ENCODE measurements at places on chromosomes 12 and 14.

GRCh38 chr12:31407562-31407961 is 81.6 kb upstream of the SINHCAF start:
- no peak for DNase-seq

DNA sequence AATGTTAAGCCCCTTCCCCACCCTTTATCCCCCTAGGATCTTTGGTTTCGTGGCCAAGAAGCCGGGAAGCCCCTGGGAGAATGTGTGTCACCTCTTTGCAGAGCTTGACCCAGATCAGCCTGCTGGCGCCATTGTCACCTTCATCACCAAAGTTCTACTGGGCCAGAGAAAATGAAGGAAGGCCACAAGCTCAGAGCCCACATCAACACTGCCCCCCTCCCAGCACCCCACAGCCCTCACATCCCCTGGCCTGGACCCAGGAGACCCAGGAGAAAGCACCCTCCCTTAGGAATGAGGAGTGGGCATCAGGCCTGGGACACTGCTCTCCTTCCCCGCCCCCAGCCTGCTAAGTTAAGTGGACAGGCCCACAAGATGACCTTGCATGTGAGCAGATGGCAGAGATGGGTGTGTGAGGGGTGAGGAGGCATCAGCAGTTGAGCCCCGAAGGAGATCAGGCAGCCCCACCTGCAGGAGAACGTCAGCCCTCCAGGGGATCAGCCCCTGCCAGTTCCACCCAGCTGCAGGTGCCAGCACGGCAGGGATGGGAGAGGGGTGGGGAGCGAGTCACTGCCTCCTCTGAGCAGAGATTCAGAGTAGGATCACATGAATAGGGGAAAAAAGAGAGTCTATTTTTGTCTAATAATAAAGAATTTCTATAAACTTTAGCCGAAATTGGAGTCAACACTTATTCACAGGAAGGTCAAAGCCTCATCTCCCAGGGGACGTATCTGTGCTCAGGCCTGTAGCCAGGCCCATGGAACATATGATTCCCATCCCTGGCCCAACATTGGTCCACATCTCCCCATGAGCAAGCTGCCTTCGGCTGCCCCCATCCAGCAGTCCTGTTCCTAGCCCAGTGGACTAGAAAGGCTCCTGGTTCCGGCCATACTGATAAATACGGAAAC is 14.1 kb downstream of the TNS2 start:
- no peak for DNase-seq

DNA sequence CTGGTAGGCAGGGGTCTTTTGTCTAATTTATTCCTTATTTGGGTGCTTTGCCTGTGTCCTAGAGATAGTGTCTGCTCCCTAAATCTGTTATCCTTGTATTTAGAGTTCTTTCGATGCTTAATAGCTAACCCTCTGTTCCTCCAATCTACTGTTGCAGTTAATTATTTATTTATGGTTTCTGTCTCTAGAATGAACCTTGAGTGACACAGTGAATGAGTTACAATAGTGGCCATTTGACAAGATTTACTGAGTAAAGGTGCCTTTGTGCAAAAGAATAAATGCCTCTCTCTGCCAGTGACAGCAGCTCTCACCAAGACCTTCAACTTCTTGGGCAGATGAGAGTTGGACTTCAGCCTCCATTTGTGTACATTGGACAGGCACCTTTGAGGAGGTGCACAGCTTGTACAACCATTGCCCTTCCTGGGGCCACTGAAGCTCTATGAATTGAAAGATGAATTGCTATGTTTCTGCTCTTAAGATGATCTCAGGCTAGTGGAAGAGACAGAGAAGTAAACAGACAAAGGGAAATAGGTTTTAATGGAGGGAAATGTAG is 165.9 kb downstream of the DERA start:
- DNase-seq = no peak

DNA sequence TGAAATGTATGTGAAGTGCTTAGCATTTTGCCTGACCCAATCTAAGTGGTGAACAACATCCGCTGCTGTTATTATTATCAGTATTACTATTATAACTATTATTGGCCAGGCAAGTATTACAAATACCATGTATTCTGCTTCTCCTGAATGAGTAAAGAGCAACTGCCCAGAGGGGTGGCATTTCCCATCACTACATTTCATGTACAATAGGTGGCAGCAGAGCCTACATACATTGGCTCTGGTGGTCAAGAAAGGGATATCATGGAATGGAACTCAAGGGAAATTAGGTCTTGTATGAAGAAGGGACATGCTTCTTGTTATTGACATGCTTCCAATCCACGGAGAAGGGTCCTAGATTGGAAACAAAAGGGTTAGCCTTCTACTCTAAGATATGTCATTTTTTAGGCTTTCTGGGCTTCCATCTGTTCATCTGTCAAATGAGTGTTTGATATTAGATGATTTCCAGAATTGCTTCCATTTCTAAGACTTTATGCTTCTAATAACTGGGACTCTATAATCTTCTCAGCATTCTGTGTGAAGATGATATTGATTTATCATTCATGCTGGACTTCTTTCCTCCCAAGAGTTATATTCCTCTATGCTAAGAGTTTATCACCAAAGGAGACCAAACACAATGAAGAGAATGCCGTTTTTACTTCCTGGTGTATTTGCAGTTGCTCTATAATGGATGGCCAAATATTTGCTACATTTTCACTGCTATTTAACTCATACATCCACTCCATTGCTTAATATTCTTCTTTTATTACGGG is 239.1 kb downstream of the SSPN start:
- peak; percentile 17 for DNase-seq

DNA sequence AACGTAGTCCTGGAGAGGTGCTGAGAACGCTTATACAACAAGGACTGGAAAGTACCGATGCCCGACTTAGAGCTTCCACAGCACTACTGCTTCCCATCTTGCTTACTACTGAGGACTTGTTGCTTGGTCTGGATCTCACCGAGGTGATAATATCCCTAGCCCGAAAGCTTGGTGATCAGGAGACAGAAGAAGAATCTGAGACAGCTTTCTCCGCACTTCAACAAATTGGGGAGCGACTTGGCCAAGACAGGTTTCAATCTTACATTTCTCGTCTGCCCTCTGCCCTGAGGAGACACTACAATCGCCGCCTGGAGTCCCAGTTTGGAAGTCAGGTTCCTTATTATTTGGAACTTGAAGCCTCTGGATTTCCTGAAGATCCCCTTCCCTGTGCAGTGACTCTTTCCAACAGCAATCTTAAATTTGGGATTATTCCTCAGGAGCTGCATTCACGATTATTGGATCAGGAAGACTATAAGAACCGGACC is 1.1 kb downstream of the TOGARAM1 start:
- DNase-seq = no peak

GRCh38 chr12:109385339-109386058 is 37.8 kb downstream of the MYO1H start:
- no peak for DNase-seq

- no peak for DNase-seq
Measured at GRCh38 chr12:33116284-33116683, 219.7 kb upstream of the PKP2 start.

- DNase-seq = no peak
Measured at GRCh38 chr12:13368431-13368830, 171.9 kb downstream of the EMP1 start.

- no peak for DNase-seq
Measured at GRCh38 chr14:88542857-88543795, 11.7 kb downstream of the PTPN21 start.

GRCh38 chr14:72699852-72700257 is 194.0 kb downstream of the DPF3 start:
- DNase-seq = no peak

DNA sequence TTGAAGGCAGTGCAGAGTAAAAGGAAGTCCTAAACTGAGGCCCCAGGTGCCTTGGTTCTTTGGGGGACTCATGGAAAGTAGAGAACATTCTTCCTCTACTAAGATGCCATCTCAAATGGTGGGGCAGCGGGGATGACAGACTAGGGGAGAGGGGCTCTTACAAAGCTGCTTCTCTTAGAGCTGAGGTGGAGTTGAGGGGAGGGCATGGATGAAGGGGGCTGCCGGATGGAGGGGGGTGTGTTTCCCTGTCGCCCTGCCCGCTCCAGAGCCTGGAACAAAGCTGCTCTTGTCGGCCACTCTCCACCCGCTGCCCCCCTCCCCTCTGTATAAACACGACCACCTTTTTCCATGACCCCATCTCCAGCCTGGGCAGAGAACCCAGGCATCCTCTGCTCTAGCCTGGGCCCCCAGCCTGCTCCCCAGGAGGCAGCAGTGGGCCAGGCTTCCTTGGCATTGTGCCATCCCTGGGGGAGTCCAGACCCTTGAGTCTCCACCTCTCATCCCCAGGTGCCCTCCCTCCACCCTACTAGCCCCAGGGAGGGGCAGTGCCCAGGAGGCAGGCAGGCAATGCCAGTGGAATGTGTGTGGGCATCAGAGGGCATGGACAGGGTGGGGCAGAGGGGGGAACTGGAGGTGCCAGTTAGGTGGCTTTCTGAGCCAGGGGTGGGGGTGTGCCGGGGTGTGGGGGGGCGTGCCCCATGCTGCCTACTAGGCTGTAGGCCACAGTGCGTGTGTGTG is 1.7 kb downstream of the RARG start:
- DNase-seq = peak; percentile 26

GRCh38 chr12:1054117-1054870 is 63.3 kb downstream of the ERC1 start:
- DNase-seq = no peak

- no peak for DNase-seq
Measured at GRCh38 chr12:18206198-18206597, 55.1 kb upstream of the PIK3C2G start.

- no peak for DNase-seq
Measured at GRCh38 chr12:6783828-6784227, 5.5 kb upstream of the CD4 start.

- no peak for DNase-seq
Measured at GRCh38 chr12:27474344-27474743, 27.8 kb downstream of the SMCO2 start.

- no peak for DNase-seq
Measured at GRCh38 chr14:28297559-28297958, 469.0 kb upstream of the FOXG1 start.

DNA sequence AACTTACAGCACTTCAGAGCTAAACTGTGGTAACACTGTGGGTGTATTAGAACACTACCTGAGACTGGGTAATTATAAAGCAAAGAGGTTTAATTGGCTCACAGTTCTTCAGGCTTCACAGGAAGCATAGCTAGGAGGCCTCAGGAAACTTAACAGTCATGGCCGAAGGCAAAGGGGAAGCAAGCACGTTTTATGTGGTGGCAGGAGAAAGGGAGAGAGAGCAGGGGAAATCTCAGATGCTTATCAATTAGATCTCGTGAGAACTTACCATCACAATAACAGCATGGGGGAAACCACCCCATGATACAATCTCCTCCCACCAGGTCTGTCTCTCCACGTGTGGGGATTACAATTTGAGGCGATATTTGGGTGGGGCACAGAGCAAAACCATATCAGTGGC is 512.6 kb downstream of the RERGL start:
- no peak for DNase-seq

DNA sequence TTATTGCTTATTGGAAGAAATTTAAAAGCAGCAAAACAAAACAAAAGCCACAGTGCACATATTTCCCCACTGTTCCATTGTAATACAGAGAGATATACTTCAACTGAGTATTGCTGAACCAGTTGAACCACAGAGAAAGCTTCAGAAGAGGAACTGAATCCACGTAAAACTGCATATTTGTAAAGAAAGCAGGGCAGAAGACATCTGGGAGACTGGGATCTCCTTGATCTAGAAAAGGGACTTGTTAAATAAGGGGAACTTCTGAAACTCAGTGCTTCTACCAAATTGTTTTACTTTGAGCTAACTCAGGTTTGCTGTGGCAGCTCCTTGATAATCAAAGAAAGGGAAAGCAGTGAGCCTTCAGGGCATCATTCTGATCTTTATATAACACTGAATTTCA is 411.1 kb upstream of the MDGA2 start:
- DNase-seq = no peak

DNA sequence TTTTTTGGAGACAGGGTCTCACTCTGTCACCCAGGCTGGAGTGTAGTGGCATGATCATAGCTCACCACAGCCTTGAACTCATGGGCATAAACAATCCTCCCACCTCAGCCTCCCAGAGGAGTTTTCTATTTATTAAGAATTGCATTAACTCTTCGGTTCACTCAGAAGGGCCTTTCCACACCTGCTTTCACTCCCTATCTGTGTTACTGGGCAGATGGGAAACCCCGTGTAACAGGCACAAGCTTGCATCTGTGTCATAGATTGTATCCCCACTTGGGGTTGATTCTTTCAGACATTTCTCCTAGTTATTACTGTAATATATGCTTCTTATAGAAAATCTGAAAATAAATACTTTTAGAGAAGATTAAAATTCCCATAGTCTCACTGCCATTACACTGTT is 38.7 kb downstream of the STX2 start:
- no peak for DNase-seq

All from natural killer cell (primary cell).